Pancreas (tissue), 10 donors: ENCODE measurements at places on chromosomes 3 and 15. TPM values are rescaled to one million over a fixed set of nuclear protein-coding genes. Genes with fewer than 3 reads are reported as not detected.

ACP3 gene
- polyA plus RNA-seq = 5.2 TPM

- H3K36me3 ChIP-seq = no peaks in the 10 kb centered on the region
- H3K4me1 ChIP-seq = no peaks in the 10 kb centered on the region
- H3K4me3 ChIP-seq = no peak overlapping the region
- no peaks in the 10 kb centered on the region for H3K27me3 ChIP-seq
- DNase-seq = no peak
Measured at GRCh38 chr3:79672731-79673130, 95.1 kb downstream of the ROBO1 start.

DNA sequence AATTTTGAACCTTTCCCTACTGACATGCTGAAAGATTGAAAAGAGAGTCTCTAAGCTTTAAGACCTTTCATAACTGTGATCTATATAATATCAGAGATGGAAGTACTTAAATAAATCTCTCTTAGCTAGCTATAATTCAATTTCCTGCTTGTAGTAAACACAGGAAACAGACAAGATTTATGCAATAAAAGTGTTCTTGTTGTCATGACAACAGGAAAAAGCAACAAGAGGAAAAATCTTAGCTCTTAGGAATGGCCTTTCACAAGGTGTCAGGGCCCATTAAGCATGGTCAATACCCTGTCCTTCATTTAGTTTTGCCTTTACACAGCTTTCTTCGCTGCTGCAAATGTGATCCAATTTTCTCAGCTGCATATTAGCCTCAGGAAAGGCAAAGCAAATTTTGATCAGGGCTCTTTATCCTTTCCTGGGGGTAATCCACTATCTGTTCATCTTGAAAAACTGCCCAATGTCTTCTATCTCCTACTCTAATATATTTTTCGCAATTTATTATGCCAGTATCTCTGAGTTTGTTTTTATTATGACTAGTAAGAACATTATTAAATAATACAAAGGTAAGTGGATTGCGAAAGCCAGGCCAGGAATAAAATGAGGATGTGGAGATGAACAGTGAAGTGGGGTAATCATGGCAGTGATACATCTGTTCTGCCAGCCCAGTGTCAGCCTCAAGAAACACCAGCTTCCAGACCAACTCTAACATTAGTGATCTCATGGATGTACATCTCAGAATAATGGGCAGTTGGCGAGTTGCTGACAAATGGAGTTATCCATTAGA is 28.7 kb downstream of the SIDT1 start:
- no peak for DNase-seq
- no peak overlapping the region for H3K27ac ChIP-seq
- H3K36me3 ChIP-seq = no peaks in the 10 kb centered on the region
- H3K4me3 ChIP-seq = no peak overlapping the region

DNA sequence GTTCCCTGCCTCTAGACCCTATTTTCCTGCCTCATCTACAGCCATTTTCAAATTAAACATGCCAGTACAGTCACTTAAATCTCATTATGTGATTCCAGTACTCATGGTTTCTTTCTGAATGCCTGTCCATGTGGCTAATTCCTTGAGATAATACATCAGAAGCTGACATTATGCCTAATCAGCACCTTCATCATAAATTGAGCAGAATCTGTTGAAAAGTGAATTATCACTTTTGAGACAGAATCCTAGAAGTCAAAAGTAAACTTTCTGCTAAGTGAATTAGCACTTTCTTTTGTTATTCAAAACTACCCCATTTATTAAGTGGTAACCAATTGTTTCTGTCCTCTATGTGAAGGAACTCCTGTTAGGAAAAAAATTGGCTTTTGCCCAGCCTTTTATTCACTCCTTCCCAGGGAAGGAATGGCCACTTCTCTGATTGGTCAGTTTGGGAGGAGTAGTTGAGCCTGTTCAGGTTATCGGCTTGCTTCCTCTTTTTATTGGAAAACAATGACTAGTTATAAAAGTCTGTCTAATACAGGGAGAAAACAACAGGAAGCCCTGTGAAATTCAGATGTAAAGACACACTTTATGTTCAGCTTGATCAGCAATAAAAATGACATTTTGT is 40.5 kb downstream of the OSTN start:
- H3K4me1 ChIP-seq = no peaks in the 10 kb centered on the region
- no peak overlapping the region for H3K4me3 ChIP-seq
- no peaks in the 10 kb centered on the region for H3K27me3 ChIP-seq

- DNase-seq = no peak
- no peak overlapping the region for H3K27ac ChIP-seq
- H3K27me3 ChIP-seq = no peaks in the 10 kb centered on the region
- H3K4me3 ChIP-seq = no peak overlapping the region
- no peaks in the 10 kb centered on the region for H3K4me1 ChIP-seq
Measured at GRCh38 chr3:65060904-65061303, 373.1 kb upstream of the ADAMTS9 start.

DNA sequence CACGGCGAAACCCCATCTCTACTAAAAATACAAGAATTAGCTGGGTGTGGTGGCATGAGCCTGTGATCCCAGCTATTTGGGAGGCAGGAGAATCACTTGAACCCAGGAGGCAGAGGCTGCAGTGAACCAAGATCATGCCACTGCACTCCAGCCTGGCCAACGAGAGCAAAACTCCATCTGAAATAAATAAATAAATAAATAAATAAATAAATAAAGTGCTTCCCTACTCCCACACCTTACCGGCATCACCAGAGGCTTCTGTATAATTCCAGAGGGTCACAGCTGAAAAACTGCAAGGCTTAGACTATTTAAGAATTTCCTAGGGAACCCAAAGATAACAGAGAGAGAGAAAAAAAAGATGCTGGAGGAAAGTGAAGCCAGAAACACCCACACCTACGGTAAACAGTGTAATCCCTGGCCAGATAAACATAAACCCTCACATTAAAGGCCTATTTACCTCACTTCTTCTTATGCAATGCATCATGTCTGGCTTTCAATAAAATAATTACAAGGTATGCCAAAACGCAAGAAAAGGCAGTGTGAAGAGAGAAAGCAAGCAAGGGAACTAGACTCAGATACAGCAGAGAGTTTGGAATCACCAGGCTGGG is 15.0 kb upstream of the TRPM1 start:
- H3K27ac ChIP-seq = no peak overlapping the region
- no peaks in the 10 kb centered on the region for H3K4me1 ChIP-seq
- H3K27me3 ChIP-seq = no peaks in the 10 kb centered on the region
- H3K4me3 ChIP-seq = no peak overlapping the region

DNA sequence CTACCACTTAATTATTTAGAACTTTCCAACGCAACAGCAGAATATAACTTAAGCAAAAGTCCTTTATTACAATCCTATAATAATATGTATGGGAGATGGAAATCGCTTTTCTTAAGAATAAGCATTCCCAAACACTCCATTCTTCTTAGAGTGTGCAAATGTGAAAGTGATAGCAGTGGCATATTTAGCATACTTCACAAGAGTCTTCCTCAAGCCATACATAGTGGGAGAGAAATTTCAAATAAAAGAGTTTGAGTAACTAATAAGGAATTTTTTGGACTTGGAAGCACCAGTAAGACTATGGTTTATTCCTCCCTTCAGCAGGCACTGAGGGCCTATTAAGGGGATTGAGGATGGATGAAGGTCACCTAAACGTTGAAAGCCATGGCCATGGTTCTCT is 22.1 kb upstream of the BNC1 start:
- no peaks in the 10 kb centered on the region for H3K4me1 ChIP-seq
- H3K36me3 ChIP-seq = no peaks in the 10 kb centered on the region
- H3K27me3 ChIP-seq = no peaks in the 10 kb centered on the region
- DNase-seq = no peak
- no peak overlapping the region for H3K27ac ChIP-seq

DNA sequence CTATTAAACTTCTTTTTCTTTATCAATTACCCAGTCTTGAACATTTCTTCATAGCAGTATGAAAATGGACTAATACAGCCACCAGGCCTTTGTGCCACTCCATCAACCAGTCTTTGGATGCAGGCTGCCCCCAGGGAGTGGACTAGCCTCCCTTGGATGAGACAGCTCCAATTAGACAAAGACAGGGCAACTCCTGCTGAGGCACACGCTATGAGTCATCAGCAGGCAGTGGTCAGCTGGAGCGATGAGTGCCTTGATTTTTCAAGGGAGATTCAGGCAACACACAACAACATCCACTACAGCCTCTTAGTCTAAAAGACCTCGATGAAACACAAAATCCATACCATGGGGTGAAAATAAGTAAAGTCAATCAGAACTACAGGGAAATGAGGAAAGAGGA is 160.1 kb downstream of the ARRDC4 start:
- no peak for DNase-seq
- H3K27me3 ChIP-seq = no peaks in the 10 kb centered on the region
- H3K36me3 ChIP-seq = no peaks in the 10 kb centered on the region
- H3K27ac ChIP-seq = no peak overlapping the region
- H3K4me3 ChIP-seq = no peak overlapping the region

DNA sequence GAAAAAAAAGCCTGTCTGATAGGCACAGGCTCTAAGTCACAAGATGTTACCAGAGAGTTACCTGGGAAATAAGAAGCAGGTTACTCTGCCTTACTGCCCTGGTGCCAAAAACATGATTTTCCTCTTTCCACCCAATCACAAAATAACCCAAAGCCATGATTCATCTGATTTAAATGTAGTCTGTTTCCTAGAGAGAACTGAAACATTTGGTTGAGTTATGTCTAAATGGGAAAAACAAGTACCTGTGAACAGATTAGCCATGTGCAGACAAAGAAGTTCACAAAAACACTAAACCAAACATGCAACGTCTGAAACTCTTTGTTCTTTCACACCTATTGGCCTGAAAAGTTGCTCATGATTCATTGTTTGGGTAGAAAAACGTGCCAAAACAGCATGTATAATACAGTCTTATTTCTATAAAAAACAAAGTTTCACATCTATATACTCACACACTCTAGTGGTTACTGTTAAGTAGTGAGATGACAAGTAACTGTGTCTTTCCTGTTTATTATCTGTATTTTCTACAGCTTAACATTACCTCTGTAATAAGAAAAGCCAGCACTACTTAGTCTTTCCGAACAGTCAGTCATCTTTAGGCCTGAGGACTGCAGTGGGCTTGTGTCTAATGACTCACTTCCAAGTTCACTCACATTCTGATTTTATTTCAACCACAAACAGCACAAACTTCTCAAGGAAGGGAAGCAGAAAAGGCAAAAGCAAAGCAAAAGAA is 30.2 kb downstream of the FAM174B start:
- H3K4me3 ChIP-seq = no peak overlapping the region
- peaks cover 48% of the 10 kb centered on the region for H3K4me1 ChIP-seq
- H3K27ac ChIP-seq = peak overlapping the region; percentile 53
- H3K36me3 ChIP-seq = no peaks in the 10 kb centered on the region
- DNase-seq = no peak
